ENCODE measurements at places on chromosomes 6 and 20.

GRCh38 chr6:33699131-33699530, 12.4 kb downstream of the UQCC2 start:
- DNase-seq, result no peak

GRCh38 chr6:126033696-126034095, 47.4 kb downstream of the TRMT11 start:
- no peak for DNase-seq

GRCh38 chr20:59182401-59183044, 18.9 kb downstream of the ZNF831 start:
- no peak for DNase-seq

DNA sequence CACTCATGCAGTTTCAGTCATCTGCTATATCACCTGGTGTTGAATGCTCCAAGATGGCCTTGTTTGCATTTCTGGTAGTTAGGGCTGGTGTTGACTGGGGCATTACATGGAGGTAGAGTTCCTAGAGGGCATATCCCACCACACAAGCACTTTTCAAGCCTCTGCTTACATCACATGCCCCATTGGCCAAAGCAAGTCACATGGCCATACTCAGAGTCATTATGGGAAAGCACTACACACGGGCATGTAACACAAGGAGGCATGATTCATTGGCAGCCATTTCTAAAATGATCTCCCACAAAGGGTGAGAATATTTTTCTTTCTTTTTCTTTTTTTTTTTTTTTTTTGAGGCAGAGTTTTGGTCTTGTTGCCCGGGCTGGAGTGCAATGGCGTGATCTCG, 73.2 kb downstream of the TRMT6 start:
- no peak for DNase-seq

GRCh38 chr6:157488058-157488457, 107.1 kb downstream of the ZDHHC14 start:
- DNase-seq, result no peak

DNA sequence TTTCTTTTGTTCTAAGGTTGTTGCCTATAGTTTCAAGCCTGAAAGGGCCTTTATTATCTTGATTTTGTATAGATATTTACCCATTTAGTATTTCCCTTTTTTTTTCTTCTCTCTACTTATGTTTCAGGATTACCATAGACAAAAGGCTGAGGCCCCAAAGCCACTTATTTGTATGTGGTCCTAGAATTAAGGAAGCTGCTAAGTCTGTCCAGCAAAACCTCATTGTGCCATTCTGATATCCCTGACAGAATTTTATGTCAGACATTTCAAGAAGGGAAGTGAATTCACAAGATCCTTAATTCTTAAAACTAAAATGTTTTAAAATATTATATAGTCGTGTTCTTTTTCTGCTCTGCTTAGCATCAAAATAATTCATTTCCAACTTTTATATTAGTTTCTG, 6.9 kb downstream of the HAO1 start:
- no peak for DNase-seq

DNA sequence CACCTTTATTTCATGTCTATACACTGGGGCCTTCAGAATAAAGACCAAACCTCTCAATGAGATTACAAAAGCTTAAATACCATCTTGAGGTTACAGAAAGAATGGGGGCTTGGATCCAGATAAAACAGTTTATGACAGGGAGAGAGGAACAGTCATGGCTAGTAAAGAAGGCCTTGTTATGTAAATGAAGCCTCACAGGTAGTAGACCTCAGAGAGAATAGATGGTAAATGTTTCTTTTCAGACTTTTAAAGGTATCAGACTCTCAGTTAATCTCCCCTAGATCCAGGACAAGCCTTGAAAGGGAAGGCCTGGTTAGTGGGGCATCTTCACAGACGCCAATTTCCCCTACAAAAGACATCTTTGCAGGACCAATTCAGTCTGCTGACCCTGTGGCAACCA, 1325.6 kb downstream of the HACE1 start:
- DNase-seq, result no peak

DNA sequence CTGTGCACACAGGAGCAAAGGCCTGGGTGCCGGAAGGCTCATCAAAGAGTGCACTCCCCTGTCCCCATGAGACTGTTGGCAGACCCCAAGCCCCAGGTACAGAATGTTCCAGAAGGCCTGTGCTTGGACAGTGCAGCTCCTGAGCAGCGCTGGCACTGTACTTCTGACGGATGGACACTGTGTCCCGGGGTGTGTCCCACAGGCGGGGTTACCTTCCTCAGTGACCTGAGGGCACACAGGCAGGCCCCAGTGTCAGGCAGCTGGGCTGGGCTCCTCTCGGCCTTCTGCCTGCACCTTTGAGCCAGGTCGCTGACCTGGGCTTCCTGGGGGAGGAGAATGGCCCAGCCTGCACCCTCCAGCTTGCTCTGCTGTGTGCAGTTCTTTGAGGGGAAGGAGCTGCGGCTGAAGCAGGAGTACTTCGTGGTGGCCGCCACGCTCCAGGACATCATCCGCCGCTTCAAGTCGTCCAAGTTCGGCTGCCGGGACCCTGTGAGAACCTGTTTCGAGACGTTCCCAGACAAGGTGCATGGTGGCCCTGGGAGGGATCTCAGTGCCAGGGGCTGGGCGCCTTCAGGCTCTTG, 30.1 kb downstream of the PYGB start:
- DNase-seq, result no peak

DNA sequence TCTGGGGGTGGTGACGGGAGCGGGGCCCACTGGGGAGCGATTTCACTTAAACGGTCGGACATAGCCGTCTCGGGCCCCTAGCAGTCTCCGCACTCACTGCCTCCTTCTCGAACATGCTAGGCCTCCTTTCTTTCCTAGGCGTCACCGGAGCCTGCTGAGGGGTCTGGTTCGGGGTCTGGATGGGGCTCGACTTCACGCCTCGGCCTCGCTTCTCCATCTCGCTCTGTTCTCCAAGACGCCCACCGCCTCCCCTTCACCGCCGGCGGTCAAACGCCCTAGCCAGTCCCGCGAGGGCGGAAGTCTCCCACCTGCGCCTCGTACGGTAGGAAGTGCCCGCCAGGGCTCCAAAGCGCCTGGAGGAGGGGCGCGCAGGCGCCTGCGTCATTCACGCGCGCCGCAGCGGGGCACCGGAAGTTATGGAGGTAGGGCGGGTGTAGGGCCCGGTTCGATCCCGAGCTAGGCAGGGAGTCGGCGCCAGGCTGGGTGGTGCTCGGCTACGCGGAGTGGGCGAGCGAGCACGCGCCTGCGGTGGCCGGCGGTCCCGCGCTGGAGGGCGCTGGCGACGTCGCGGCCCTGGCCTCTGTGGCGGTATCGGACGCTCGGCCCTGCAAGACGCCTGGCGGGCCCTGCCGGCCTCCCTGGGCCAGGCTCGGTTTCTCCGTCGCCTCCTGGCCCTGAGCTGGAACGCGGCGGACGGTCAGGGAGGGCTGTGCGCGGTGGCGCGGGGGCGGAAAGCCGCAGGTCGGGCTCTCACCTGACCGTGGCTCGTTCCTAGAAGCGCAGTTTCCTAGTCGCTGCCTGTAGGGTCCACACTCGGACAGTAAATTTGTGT, at the start of the genes DYNLT2 and ERMARD:
Gene DYNLT2 (minus strand): TSS at position 331 of the 832 bp plus-strand sequence. CDS start 114 bp downstream, at position 217.
Gene ERMARD (plus strand): TSS at position 381 of the 832 bp plus-strand sequence. CDS start 36 bp downstream, at position 417.
- DNase-seq, result peak; percentile 91

DNA sequence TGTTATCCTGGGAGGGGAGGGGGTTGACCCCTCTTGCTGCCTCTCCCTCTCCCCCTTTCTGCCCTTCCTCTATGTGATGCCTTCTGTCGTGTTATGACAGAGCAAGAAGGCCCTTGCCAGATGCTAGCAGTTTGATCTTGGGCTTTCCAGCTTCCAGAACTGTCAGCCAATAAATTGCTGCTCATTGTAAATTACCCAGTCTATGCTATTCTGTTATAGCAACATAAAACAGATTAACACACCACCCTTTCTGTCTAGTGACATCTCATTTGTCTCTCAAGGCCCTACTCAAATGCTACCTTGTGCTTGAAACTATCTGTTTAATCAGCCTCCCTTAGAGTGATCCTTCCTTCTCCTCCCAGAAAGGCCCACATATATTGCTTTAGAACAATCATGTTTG, 16.4 kb upstream of the MAP3K4 start:
- no peak for DNase-seq

GRCh38 chr6:108549741-108550140, 11.0 kb upstream of the FOXO3 start:
- no peak for DNase-seq

All from stimulated activated CD8-positive, alpha-beta memory T cell treated with anti-CD3 and anti-CD28 coated beads, Interleukin-7, amount 100 ng/mL, for 1 hour (primary cell).